Fibroblast of upper back skin (primary cell): ENCODE measurements at places on chromosomes 12 and 14.

- DNase-seq: peak; percentile 94
Observed at GRCh38 chr12:104513681-104514080, 56.9 kb downstream of the CHST11 start.

DNA sequence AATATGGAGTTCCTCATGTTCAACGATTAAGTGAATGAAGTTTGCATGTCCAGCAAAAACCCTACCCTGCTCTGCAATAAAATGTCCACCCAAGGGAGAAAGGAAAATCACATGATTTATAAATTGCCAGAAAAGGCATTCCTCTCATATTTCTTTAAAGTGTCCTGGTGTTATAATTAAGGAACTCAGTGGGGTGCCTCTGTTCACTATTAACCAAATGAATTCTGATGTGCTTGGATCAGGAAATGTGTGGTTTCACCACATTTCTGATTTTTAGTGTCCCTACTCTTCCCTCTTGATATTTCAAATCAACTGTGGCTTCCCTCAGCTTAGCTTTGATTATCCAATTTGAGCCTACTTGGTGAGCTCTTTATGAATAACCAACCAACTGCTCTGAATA lies 208.1 kb downstream of the PHLDA1 start:
- peak; percentile 76 for DNase-seq

- DNase-seq: peak; percentile 10
Observed at GRCh38 chr12:19130224-19131024, 891 bp downstream of the PLEKHA5 start.

DNA sequence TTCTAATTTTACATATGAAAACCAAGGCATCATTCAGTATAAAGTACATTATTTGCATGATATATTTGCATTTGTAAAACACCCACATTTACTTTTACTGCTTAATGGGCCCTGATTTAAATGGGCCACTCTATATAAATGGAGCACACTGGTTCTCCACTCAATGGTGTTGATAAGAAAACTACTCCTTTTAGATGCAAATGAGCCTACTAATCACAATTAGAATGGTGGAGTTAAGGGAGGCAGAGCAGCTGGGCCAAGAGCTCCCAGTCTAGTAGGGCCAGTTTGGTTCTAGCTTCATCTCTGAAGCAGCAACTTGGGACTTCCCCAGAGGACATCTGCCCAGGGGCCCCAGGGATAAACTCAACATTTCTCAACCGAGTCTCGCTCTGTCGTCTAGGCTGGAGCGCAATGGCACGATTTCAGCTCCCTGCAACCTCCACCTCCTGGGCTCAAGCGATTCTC lies 120.7 kb downstream of the FOXN3 start:
- DNase-seq: no peak

GRCh38 chr14:61652526-61653262 lies 42.6 kb upstream of the HIF1A start:
- peak; percentile 35 for DNase-seq

- DNase-seq: peak; percentile 53
Observed at GRCh38 chr14:63039866-63040265, 5.4 kb downstream of the KCNH5 start.

DNA sequence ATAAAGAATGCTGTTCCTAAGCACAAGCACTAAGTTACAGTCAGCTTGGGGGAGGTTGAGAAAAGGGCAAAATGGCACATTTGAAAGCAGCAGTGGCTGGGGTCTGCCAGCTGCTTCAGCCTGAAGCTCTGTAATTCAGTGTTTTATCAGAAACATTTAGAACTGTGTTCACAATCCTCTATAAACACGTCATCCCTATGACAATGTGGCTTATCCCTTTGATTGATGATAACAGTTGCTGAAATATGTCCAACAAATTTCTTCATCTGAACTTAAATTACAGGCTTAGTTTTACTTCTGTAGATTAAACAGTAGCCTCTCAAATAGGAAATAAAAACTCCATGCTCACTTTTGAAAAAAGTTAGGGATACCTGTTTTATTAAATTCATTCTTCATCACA lies 108.8 kb downstream of the VEZT start:
- DNase-seq: peak; percentile 87

- DNase-seq: no peak
Observed at GRCh38 chr12:91852634-91853033, 293.0 kb downstream of the BTG1 start.

DNA sequence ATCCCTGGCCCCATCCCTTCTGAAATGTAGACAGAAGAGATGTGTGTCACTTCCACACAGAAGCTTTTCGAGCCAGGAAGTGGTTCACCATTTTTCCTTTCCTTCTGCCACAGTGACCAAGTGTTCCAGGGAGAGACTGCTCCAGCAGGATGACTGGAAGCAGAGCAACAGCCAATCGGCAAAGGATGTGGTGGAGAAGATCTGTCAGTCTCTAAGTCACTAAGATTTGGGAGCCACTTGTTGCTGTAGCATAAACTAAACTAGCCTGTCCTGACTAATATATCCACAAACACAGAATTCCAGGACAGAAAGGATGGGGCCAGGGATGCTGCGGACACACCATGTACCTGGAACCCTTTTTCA lies 42.9 kb downstream of the DUSP6 start:
- no peak for DNase-seq

DNA sequence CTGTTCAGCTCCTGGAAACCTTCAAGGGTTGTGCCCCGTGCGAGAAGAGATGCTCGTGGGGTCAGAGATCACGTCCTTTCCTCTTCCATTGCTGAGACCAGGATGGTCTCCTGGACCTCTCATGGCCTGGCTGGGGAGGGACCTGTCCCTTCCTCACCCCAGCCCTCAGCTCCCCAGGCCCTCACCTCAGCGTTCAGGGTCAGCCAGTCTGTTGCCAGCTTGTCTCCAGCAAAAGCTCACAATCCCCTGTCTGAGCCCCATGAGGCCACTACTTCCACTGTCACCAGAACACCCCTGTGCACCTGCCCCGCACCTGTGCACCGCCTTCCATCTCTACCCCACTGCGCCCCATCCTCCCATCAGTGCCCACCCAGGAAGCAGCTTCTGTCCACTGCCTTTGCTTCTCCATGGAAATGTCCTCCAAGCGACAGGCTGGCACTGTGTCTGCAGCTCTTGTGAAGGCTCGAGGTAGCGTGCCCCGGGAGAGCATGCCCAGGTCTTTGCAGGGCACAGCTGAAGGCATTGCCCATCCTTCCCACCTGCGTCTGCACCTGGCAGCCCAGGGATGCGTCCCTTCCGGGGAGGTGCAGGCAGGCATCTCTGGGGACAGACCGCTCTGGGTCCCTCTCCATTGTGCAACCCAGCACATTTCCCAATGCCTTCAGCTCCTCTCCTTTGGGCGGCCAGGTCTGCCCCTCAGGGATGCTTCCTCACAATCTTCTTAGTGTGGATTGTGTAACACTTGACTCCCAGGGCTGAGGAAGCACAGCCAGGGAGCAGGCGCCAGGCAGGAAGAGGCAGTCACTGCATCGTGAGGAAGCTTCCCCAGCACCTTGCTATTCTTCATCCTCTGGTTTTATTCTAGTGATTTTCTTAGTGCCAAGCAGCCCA lies 179.6 kb downstream of the ADGRD1 start:
- no peak for DNase-seq

DNA sequence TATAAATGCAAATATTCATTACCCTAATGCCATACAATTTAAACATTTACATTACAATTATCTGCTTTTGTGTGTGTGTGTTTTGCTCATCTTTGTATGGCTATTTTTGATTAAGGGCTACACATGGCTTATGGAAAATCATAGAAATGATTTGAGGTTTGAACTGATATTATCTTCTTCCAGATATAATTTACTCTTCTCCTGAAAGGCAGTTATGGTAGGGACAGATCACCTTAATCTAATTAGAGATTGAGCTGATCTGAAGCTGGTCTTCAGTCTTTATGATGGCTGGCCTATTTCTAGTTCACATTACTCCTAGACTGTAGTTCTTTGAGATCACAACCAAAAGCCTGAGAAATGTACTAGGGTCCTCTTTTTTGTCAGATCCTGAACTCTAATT lies 15.6 kb downstream of the ABHD12B start:
- no peak for DNase-seq

- DNase-seq: peak; percentile 91
Observed at GRCh38 chr12:112148031-112148513, 22.7 kb downstream of the TRAFD1 start.

DNA sequence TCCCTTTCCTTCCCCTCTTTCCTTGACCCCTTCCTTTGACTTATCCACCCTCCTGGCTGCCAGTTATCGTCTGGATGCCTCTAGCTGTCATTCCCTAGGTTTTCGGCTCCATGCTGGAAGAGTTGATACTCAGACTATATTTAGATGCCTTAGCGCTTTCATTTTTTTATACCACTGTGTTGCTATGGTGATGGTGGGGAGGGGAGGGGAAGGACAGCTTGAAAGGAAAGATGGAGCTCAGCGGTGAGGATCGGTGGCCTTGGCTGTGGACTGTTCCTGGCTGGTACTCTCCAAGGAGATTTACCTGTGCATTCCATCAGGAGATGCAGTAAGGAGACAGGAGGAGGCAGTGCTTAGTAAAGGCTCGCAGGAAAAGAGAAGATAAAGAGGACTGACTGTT lies 108.7 kb downstream of the SLC8A3 start:
- no peak for DNase-seq

DNA sequence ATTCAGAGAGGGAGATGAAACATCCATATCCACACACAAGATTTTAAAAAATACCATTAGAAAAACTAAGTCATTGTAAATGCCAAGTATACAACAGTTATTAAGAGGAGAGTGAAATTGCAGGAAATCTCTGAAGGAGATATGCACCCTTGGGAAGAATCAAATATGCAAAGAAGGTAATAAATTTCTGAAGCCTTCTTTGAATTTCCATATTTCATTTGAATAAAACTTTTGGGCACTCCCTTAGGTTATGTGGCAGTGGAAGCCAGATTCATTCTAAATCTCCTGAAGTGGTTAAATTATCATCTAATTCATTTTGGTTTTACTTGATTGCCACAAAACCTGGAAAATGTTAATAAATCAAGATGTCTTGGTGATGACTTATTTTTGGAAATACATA lies 138.9 kb upstream of the CLEC14A start:
- DNase-seq: peak; percentile 42

GRCh38 chr12:12796171-12796570 lies 10.7 kb downstream of the APOLD1 start:
- DNase-seq: no peak

DNA sequence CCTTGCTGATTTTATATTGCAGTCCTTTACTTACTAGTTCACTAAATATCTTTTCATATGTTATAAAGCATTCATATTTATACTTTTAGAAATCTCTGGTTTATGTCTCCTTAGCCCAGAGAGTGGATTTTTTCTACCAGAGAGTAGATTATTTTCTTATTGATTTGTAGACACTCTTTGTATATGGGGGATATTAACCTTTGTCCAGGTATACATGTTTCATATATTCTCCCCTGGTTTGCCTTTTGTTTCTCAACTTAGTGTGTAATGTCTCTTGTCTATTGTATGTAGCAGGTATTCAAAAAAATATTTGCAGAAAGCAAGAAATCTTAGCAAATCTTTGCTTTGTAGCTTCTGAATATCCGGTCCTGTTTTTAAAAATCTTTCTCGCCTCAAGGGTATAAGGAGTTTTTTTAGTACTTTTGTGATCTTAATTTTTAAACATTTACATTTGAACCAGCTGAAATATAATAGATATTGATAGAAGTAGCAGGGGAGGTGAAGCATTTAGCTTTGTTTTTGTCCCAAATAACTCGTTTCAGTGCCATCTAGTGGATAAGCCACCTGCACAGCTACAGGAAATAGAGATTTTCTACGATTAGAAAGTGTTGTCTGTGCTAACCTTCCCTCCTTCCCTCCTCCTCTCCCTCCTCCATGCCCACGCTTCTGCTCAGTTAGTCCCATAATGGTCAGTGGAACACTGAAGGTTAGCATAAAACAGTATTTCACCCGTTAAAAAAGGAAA lies 97.0 kb downstream of the PHETA1 start:
- no peak for DNase-seq

GRCh38 chr14:33589334-33589733 lies 361.5 kb downstream of the EGLN3 start:
- DNase-seq: peak; percentile 93

DNA sequence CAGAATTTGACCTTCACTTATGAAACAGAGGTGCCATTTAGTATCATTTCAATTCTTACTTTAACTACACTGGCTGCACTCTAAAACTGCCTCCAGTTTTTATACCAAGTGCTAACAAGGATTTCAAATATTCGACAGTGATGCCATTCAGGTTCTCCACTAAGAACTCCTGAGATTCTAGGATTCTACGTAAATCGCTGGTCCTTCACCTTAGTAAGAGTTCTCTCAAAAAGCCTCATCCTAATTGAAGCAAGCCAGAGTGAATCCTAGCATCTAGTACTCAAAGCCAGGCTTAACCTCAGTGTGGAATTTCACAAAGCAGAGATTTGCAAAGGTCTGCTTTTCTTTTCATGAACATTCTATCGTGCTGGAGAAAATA lies 3.5 kb downstream of the SLC38A2 start:
- DNase-seq: no peak

DNA sequence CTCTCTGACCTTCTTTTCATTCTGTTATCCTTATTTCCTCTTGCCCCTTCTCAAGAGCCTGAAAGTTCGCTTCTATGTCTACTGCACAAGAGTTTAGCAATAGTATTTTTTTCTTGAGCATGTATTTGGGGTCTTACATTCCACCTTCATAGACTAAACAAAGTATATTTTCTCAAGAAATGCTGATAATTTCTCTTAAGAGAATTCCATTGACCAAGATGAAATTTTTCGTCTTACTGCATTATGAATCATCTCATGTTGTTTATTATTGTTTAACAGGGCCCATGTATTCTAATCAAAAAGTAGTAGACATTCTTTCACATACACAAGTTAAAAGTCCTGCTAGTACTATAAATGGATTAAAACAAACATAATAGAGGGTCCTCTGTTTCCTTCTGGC lies 219.3 kb downstream of the C12orf50 start:
- DNase-seq: no peak

DNA sequence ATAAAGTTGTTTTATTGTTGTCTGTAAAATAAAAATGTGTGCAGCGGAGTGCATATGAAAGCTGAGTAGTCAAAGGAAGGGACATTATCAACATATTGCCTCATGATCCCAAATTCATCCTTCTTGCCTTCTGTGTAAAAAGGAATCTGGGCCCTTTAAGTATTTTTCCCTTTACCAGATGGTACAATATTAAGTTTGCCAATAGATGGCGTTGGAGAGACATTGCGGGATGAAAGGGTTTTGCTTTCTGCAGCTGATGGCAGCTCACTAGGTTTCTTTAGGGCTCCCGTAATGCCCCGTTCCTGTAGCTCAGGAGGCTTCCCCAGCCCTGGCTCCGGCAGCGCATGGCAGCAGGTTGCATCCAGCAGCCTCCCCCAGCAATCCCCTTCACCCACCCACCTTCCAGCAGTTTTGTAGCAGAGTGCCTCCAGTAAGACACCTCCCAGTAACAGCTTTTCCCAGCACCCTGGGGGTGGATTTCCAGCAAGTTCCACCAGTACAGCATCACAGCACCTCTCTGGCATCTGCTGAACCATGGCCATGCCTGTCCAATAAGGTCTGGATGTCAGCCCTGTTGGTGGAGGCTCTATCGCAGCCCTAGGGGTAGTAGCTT lies 354.4 kb downstream of the MED13L start:
- no peak for DNase-seq

- no peak for DNase-seq
Observed at GRCh38 chr14:33987565-33988080, 36.7 kb upstream of the EGLN3 start.

- no peak for DNase-seq
Observed at GRCh38 chr12:101001669-101002068, 207.1 kb downstream of the ANO4 start.
